ENCODE measurements at places on chromosomes 2 and 18. TPM values are rescaled to one million over a fixed set of nuclear protein-coding genes. Genes with fewer than 3 reads are reported as not detected.

GRCh38 chr2:1687254-1687653 is 57.1 kb downstream of the PXDN start:
- no peak for DNase-seq

- DNase-seq, result no peak
These were observed 87.1 kb downstream of the RTP5 start for GRCh38 chr2:241956521-241957110.

DNA sequence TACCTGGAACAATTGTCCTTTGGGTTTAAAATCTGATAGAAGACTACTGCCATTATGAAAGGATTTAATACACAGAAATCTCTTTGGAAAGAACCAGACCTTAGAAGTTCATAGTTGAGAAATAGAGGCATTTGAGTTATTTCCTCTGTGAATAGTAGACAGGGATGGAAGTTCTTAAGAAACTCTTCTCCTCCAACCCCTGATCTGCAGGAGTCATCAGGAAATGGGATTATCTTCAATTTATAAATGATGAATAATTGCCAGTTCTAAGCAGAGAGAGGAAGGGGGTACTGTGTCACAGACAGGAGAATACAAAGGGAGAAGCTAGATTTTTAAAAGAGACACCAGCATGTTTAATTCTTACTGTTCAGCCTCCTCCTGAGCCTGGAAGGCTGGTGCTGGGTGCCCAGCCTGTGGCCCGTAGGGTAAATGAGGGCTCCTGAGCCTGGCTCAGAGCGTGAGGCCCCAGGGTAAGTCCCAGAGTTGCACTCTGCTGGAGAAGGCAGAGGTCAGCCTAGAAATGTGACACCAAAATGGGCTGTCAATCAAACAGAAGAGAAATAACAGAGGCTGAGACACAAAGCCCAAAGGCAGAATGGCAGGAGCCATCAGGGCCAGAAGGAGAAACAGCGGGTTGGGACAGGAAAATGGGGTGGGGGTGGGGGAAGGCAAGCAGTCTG is 58.2 kb upstream of the PKDCC start:
- no peak for DNase-seq

GRCh38 chr18:25827961-25828561 is 262.4 kb downstream of the SS18 start:
- DNase-seq, result no peak

DNA sequence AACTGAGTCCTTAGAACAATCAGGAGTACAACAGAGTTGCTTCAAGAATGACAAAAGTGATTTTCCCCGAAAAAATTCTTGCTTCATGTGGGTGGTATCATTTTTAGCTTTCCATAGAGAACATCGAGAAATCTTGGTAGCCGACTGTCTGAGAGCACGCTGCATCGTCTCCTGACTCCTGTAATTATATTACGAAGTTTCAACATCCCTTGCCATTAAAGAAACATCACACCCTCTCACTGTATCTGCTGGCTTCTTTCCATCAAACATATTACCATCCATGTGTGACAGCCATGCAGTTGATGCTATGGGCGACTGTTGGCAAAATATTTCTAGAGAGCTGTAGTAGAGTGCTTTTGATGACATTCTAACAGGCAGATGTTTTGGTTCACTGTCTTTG is 311.2 kb downstream of the CMPK2 start:
- no peak for DNase-seq

DNA sequence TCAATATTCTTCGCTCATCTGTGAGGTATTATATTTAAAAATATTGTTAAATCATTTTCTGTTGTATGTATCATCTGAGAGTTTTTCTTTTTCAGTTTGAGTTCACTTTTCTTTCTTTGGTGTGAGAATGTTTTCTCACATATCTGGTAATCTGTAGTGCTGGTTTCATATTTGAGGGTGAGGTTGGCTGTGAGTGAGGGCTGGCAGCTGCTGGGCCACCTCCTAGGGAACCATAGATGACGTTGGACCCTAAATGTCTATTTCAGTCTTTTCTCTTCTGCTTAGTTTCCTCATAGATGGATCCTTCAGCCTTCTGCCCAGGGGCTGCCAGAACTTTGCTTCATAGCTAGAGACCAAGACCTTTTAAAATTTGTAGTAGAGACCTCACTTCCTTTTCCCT is 33.5 kb downstream of the MGAT5 start:
- DNase-seq, result no peak

DNA sequence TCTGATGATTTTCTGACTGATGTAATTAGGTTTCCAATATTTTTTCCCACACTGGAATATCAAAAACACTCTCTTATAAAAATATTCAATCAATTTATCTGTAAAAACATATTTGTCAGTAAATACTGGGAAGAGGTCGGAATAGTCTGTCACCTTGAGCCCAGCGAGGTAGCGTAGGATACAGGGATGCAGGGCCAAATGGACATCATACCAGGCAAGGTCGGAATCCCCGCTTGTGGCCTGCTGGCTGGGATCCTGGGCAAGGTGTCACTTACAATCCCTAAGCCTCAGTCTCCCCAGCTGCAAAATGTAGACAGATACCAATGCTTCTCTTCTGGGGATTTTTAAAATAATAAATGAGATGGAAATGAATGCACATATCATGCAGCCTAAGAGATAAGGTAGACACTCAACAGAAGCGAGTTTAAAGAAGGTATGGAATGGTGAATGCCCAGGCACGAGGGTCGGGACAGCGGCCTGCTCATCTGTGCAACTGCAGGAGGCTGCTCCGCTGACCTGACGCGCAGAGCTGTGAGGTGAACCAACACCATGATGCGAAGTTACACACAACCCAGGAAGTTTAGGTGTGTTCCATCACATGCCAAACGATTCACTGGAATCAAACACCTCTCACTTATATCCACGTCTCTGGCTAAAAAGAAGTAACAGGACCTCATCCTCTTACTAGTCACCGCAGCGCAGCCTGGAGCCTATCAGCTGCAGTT is 98.2 kb downstream of the EIPR1 start:
- no peak for DNase-seq

DNA sequence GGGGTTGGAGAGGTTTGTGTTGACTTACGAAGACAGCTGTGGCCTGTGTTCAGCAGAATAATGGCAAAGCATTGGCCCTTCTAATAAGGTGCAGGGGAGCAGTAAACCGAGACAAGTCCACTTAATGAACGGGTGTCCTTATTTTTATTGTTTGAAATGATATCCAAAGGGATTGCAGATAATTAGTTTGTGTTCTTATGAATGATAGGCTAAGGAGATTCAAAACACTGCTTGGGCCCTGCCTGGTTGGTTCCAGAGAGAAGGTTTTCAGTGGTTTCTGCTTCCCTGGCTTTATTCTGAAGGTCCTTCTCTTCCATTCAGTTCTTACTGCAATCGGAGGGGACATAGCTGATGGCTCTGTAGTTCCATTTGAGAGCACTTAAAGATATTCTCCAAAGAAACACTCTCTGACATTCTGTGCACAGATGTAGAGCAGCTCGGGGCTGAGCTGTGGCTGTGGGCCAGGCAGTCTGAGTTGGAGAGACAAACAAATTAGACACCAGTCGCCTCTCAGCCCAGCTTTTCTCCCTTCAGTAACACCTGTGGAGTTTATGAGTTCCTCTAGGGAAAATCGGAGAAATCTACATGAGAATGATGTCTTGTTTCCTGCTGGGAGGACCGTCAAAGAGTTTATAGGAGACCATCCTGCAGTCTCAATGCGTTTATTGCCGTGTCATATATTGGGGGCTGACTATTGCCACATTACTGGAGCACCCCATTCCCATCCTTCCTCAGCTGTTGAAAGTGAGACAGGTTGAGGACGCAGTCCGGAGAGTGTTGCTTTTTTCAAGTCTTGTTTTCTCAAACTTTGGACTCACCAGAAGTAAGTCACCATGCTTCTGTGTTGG is 6.5 kb downstream of the GREB1 start:
- no peak for DNase-seq

DNA sequence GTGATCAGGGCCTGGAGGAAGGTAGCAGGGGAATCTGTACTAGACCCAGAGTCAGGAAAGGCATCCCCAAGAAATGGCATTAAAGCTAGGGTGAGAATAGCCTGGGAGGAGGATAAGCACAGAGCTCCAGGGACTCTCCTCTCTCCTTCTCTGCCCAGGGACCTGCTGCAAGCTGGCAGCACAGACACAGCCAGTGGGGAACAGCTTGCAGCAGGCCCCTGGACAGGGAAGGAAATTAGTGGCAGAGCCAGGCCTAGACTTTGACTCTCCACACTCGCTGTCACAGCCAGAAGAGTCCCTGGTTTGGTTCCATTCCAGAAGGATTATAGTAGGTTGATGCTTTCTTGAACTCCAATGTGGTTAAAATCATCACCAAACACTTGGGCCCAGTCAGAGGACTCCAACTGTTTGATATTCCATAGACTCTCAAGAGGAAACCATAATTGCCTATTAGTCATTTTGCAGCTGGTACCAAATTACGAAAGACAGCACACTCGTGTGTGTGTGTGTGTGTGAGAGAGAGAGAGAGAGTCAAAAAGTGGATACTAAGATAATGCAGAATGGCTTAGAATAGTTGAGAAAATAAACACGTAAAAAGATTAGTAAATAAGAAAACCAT is 95.5 kb upstream of the ATP8B1 start:
- no peak for DNase-seq

GRCh38 chr18:3879114-3879835 is 429.3 kb downstream of the TGIF1 start:
- DNase-seq, result no peak

DNA sequence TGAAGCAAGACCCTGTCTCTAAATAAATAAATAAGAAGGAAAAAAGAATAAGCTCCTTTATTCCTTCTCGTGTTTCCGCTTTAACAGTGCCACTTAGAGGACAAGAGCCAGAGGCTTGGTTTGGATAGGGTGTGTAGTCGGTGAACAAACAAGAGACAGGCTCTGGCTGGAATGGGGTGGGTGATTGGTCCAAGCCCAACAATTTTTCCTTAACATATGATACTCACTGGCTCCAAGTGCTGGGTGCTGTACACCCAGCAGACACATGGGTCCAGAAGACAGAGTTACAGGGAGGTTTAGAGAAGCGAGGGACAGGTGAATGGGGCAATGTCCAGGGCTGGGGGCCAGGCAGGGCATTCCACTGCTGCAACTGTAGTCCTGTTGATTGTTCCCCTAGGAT is 77.8 kb downstream of the NCAPH start:
- no peak for DNase-seq

DNA sequence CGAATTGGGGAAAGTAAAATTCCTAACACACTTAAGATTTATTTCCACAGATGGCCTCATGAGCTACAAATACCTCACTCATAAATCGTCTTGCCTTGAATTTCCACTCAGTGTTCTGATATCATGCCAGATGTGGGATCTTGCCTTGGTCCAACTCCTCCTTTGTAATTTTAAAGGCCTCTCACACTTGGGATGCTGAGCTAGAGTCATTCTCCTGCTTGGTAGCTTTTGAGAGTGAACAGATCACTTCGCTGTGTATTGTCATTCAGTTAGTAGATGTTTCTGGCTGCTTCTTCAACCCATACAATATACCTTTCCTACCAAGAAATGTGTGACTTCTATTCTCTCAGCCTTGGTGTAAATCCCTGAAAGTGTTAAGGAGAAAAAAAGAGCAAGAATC is 309.2 kb downstream of the NRXN1 start:
- no peak for DNase-seq

GRCh38 chr2:233005096-233005495 is 8.0 kb downstream of the NGEF start:
- DNase-seq, result no peak

- peak; percentile 42 for DNase-seq
These were observed 1.2 kb downstream of the BMPR2 start for GRCh38 chr2:202377207-202377761.

- no peak for DNase-seq
These were observed 223.6 kb downstream of the C1D start for GRCh38 chr2:67839242-67839641.

GRCh38 chr2:208125251-208125650 is 927 bp upstream of the CRYGD start:
- no peak for DNase-seq

- no peak for DNase-seq
These were observed 323.5 kb downstream of the AFF3 start for GRCh38 chr2:99818842-99819241.

DNA sequence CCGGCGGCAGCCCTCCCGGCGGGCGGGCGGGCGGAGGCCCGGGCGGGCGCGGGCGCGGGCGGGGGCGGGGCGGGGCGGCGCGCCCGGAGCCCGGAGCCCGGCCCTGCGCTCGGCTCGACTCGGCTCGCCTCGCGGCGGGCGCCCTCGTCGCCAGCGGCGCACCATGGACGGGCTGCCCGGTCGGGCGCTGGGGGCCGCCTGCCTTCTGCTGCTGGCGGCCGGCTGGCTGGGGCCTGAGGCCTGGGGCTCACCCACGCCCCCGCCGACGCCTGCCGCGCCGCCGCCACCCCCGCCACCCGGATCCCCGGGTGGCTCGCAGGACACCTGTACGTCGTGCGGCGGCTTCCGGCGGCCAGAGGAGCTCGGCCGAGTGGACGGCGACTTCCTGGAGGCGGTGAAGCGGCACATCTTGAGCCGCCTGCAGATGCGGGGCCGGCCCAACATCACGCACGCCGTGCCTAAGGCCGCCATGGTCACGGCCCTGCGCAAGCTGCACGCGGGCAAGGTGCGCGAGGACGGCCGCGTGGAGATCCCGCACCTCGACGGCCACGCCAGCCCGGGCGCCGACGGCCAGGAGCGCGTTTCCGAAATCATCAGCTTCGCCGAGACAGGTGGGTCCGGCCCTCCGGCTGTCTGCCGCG is at the start of gene INHBB:
TSS of gene INHBB (plus strand) at position 111 of the 641 bp plus-strand sequence. CDS start at position 164, 53 bp downstream.
- peak; percentile 66 for DNase-seq

DNA sequence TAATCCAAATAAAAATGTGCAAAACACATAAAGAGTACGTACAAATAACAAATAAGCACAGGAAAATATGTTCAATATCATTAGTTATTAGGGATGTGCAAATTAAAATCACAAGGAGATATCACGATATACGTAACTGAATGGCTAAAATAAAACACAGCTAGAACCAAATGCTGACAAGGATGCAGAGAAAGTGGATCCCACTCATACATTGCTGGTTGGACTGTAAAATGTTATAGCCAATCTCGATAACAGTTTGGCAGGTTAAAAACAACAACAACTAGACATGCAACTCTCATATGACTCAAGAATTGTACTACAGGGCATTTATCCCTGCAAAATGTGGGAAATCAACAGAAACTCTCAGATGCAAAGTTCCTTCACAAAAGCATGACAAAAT is 553.9 kb downstream of the ADCYAP1 start:
- DNase-seq, result no peak

Gene SLC5A7
- polyA plus RNA-seq, result 0.09 TPM

Gene UGT1A8
- not detected for polyA plus RNA-seq

Gene MYO5B
- polyA plus RNA-seq, result 4.5 TPM

Gene SLC11A1
- 13.8 TPM for polyA plus RNA-seq

Gene BOLL
- 0.11 TPM for polyA plus RNA-seq

Gene DNAH7
- 0.16 TPM for polyA plus RNA-seq

Gene ALPI
- not detected for polyA plus RNA-seq

Gene C2orf42
- 4.1 TPM for polyA plus RNA-seq

Gene HOXD10
- polyA plus RNA-seq, result not detected

Gene CLEC4F
- polyA plus RNA-seq, result 0.36 TPM

Gene ABCG8
- polyA plus RNA-seq, result not detected

Gene TUBA3E
- 28.8 TPM for polyA plus RNA-seq

Gene CCL20
- not detected for polyA plus RNA-seq
